Stimulated activated CD8-positive, alpha-beta memory T cell treated with anti-CD3 and anti-CD28 coated beads, Interleukin-4, amount 100 ng/mL, for 4 hours (primary cell): ENCODE measurements at places on chromosomes 12 and 14.

- DNase-seq = no peak
Measured at GRCh38 chr14:61322011-61322798, 826 bp downstream of the PRKCH start.

DNA sequence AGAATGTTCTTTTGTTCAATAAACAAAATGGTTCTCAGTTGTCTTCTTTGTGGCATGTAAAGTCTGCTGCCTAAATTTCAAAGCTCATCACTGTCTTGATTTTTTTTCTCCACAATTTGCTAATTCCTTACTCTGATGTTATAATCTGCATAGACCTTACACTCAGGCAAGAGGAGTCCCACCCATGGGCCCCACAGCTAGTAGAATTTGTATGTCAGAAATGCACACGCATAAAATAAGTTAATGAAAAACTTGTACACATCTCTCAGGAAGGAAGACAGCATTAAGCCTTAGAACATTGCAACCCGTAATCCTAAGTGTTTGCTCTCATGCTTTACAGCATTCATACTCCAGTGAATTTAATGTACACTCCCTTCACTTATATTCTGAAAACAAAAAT is 280.8 kb downstream of the ATXN7L3B start:
- no peak for DNase-seq

DNA sequence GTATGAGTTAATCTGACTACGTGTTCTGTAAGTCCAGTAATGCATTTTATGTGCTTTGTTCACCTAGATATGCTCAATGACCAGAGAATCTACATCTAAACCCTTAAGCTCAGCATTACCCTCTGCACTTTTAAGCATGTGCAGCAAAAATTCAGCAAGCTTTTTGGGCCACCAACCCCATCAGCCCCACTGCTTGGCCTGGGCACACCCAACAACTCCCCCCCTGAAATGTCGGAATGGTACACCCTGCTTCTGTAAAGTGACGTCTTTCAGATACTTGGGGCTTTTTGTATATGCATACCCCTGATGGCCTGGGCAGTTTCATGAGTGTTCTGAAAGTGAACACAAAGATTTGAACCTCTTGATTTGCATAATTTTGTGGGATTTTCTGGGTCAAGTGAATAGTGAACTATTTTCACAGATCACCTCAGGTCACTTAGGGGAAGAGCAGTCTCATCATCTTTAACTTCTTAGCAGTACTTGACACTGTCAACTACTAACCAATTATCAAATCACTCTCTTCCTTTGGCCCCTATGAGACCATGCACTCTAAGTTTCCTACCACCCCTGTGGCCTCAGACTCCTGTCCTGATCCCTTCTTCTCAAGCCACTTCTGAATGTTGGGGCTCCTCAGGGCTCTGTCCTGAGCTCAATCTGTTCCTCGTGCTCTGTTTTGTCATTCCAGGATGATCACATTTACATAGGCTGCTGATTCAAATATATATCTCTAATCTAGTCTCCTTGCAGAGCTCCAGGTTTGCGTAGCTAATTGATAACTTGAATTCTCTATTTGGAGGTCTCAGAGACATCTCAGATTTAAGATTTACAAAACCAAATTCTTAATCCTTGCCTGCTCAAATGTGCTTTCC is 36.3 kb upstream of the PPM1A start:
- DNase-seq = no peak

DNA sequence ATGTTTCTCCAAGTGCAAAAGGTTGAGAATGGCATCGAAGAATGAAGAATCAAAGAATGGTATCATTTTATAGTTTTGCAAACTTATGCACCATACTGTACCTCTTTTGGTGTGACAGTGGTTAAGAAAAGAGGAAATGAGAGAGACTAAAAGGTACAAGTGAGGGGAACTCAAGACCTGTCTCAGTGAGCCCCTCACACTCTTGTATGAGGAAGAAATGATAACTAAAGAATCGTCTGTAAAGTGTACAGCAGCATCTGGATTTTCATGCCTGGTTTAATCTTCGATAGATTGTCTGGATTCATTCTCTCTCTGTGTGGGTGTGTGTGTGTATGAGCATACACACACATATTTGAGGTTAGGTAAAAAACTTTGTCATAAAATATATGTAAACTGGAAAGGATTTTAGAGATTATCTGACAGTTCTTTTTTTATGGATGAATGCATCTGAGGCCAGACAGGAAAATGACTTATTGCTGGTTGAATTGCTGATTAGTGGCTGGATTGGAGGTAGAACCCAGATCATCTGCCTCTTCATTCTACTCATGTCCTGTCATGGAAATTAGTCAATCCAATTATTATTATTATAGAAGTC is 16.0 kb upstream of the SLC38A2 start:
- DNase-seq = no peak

- DNase-seq = no peak
Measured at GRCh38 chr14:96126339-96126782, 78.3 kb upstream of the BDKRB2 start.

DNA sequence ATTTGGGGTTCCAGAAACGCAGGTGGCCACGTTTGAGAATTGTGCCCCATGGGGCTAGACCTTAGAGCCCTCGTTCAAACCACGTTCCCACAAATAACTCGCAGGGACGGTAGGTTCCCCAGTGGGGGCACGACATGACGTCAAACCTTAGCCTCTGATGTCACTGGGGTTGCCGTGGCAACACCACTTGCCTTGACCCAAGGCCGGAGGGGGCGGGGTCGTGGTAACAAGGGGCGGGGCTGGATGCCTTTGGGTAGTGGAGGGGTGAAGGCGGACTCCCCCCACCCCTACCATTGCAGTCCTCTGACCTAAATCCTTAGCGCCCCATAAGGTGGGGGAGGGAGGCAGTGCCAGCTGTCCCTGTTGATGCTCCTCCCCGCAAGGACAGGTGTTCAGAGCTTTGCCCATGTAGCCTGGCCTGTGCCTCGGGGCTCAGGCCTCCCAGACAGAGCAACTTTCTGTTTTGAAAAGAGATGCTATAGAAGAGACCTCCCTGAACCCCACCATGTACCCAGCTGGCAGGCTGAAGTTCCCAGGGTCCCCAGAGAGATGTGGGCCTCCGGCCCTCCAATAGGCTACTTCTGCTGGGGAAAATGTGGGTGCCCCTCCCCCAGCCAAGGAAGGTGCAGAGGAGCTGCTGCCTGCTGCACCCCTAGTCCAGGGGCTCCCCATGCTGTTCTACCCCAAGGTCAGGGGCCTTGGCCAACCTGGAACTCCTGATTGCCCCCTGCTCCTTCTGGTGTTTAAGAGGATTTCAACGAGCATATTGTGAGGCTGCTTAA is 1.9 kb downstream of the FAM222A start:
- DNase-seq = no peak

- no peak for DNase-seq
Measured at GRCh38 chr12:47611906-47612305, 93.9 kb downstream of the RPAP3 start.

GRCh38 chr14:104965561-104966231 is 12.5 kb downstream of the AHNAK2 start:
- DNase-seq = no peak

- no peak for DNase-seq
Measured at GRCh38 chr12:57539-57938, 9.0 kb upstream of the IQSEC3 start.

DNA sequence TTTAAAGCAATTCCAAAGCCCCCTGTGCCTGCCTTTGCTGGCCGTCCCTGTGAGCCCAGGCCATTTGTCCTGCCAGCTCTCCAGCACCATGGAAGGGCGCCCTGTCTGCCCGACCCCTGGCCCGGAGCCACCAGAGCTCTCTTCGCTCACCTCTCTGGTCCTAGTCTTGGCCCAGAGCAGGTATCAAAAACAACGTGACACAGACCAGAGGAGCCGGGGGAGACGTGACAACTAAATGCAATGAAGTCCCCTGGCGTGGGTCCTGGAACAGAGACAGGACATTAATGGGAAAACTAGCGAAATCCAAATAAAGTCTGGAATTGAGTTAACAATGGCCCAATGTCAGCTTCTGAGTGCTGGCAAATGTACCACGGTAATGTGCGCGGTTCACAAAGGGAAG is 83.2 kb upstream of the DIO3 start:
- no peak for DNase-seq
